CD4-positive, alpha-beta memory T cell (primary cell): ENCODE measurements at places on chromosomes 16 and 17.

DNA sequence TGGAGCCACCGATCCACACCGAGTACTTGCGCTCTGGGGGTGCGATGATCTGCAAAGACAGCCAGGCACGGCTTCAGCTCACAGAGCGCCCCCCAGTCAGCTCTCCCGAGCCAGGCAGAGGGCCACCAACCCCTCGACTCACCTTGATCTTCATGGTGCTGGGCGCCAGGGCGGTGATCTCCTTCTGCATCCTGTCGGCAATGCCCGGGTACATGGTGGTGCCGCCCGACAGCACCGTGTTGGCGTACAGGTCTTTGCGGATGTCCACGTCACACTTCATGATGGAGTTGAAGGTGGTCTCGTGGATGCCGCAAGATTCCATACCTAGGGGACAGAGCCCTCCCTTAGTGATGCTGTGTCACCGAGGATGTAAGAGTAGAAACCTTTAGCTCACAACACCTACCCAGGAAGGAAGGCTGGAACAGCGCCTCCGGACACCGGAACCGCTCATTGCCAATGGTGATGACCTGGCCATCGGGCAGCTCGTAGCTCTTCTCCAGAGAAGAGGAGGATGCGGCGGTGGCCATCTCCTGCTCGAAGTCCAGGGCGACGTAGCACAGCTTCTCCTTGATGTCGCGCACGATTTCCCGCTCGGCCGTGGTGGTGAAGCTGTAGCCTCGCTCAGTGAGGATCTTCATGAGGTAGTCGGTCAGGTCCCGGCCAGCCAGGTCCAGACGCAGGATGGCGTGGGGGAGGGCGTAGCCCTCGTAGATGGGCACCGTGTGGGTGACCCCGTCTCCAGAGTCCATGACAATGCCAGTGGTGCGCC, 1.6 kb downstream of the ACTG1 start:
- H3K27ac ChIP-seq: peak overlapping the region; percentile 70
- peaks cover 31% of the 10 kb centered on the region for H3K36me3 ChIP-seq
- H3K4me1 ChIP-seq: peaks cover 33% of the 10 kb centered on the region
- H3K4me3 ChIP-seq: peak overlapping the region; percentile 95
- no peaks in the 10 kb centered on the region for H3K27me3 ChIP-seq

DNA sequence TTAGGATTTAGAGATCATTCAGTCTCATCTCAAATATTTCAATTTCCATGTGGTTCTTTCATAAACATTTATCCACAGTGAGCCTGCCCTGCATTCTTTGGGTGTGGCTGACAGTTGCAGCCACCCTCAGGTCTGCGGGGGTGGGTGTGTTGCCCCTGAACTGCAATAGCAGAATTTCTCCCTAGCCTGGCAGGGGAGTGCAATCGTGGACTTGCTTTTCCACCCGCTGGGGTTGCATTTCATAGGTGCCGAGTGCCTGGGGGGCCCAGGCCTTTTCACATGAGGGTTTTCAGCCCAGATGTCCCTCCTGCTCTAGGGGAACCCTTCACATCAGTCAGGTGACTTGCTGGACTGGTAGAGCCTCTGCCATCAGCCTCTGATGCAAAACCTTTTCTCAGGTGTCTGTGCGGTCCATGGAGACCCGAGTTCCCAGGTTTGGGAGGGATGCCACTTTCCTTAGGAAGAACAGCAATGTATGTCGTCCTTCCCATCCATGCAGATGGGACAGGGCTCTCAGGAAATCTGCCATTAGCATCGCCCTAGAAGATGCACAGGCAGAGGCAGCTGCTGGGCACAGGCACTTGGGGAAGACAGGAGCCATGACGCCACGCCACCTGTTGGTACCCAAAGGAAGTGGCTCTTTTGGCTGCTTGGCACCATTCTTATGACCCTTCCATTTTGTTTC, 2.4 kb upstream of the USP36 start:
- H3K27me3 ChIP-seq: no peaks in the 10 kb centered on the region
- peak; percentile 72 for DNase-seq
- H3K4me1 ChIP-seq: peaks cover 31% of the 10 kb centered on the region

GRCh38 chr17:35630530-35631148, 43.5 kb downstream of the AP2B1 start:
- H3K4me1 ChIP-seq: no peaks in the 10 kb centered on the region
- H3K36me3 ChIP-seq: peaks cover 47% of the 10 kb centered on the region
- H3K27me3 ChIP-seq: no peaks in the 10 kb centered on the region
- H3K4me3 ChIP-seq: no peak overlapping the region
- no peak overlapping the region for H3K27ac ChIP-seq

DNA sequence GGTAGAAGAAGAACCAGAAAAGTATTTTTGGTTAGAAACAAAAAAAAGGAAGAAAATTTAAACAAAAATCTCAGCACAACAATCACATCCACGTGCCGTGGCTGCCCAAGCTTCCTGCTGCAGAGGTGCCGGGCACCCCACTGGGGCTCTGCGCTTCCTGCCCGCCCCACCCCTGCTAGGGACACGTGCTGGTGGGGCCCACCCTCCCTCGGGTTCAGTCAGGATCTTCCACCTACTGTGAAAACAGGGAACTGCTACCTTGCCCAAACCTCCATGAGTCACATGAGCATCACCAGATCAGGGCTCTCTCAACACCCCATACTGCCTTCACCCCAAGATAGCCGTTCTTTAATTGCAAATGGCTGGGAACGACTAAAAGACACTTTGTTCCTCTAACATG, 24.4 kb upstream of the CYTH1 start:
- H3K27me3 ChIP-seq: no peaks in the 10 kb centered on the region
- peaks cover 68% of the 10 kb centered on the region for H3K36me3 ChIP-seq
- peak; percentile 51 for DNase-seq
- H3K4me1 ChIP-seq: peaks cover 49% of the 10 kb centered on the region
- no peak overlapping the region for H3K4me3 ChIP-seq
- H3K27ac ChIP-seq: peak overlapping the region; percentile 57

DNA sequence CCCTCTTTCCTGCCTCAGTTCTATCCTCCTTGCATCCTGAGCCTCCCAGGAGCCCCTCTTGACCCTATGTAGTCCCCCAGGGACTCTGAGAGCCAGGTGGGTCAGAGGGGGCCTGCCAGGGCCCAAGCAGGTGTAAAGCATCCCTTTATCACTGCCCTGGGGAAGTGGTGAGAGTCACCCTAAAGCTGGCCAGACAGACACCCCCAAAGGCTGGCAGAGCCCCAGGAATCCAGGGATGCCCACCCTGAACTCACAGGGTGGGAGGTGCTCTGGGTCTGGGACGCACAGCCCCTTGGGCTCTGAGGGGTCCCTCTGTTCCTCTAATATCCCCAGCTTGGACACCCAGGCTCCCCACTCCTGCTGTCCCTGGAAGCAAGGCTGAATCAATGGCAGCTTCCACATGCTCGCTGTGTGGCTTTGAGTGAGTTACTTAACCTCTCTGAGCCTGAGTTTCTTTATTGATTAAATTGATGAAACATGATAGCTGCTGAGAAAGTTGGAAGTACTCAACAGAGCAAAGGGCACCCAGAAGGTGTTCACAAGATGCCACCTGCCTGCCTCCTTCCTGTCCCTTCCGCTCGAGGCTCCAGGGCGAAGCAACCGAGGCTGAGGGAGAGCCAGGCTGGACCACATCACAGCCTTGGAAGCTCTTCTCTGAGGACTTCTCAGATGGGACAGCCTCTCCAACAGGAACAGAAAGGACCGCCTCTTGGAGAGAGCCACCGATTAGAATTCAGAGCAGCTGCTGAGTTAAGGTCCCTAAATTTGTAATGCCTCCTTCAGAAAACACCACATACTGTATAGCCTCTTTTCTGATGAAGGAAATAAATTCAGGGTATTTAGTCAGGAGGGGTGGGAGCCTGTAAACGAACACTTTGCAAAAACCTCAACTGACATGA, 67.1 kb upstream of the DOC2B start:
- no peak overlapping the region for H3K4me3 ChIP-seq
- no peaks in the 10 kb centered on the region for H3K4me1 ChIP-seq
- H3K27me3 ChIP-seq: no peaks in the 10 kb centered on the region
- no peaks in the 10 kb centered on the region for H3K36me3 ChIP-seq
- no peak overlapping the region for H3K27ac ChIP-seq
- DNase-seq: no peak
